ENCODE measurements at places on chromosomes 4 and X. TPM values are rescaled to one million over a fixed set of nuclear protein-coding genes. Genes with fewer than 3 reads are reported as not detected.

Gene CXCL6
- 139 TPM for total RNA-seq

Gene ERAS
- total RNA-seq: 0.20 TPM

DNA sequence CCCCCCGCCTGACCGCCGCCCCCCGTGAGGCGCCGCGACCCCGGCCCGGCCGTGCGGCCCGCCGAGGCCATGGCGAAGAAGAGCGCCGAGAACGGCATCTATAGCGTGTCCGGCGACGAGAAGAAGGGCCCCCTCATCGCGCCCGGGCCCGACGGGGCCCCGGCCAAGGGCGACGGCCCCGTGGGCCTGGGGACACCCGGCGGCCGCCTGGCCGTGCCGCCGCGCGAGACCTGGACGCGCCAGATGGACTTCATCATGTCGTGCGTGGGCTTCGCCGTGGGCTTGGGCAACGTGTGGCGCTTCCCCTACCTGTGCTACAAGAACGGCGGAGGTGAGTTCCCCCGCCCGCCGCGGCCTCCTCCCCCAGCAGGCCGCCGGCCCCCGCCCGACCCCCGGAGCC is 780 bp downstream of the SLC6A8 start:
- no peak for DNase-seq

Gene CABS1
- total RNA-seq: not detected

GRCh38 chrX:78029663-78030062 is 60.2 kb upstream of the PGAM4 start:
- peak; percentile 2 for DNase-seq

Gene PABPC1L2B
- total RNA-seq: not detected
